ENCODE measurements at places on chromosomes 6 and 20. TPM values are rescaled to one million over a fixed set of nuclear protein-coding genes. Genes with fewer than 3 reads are reported as not detected.

- no peak overlapping the region for H3K27ac ChIP-seq
- H3K36me3 ChIP-seq: no peaks in the 10 kb centered on the region
- no peak for DNase-seq
- H3K4me3 ChIP-seq: no peak overlapping the region
- no peaks in the 10 kb centered on the region for H3K4me1 ChIP-seq
- H3K27me3 ChIP-seq: no peaks in the 10 kb centered on the region
These were observed 10.7 kb upstream of the ULBP3 start for GRCh38 chr6:150079604-150080003.

DNA sequence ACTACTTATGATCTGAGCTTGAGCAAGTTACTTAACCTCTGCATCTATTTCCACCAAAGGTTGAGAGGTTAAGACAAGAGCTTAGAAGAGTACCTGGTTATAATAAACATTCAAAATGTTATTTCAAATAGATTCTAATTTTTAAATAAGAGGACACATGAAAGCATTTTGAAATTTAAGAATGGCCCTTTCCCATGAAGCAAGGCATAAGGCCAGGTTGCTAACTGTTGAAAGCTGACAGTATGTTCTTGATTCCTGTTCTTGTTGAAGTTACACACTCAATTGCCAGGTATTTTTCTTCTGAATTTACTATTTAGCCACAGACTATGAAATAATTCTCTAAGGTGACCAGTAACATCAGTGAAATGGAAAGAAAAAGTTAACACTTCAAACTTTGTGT lies 14.5 kb downstream of the C6orf62 start:
- no peaks in the 10 kb centered on the region for H3K27me3 ChIP-seq
- no peak overlapping the region for H3K4me3 ChIP-seq
- DNase-seq: no peak
- H3K36me3 ChIP-seq: peaks cover 53% of the 10 kb centered on the region
- H3K4me1 ChIP-seq: no peaks in the 10 kb centered on the region

Gene NFS1
- 44.9 TPM for total RNA-seq

GRCh38 chr20:597560-597959 lies 12.5 kb downstream of the TCF15 start:
- H3K36me3 ChIP-seq: no peaks in the 10 kb centered on the region
- no peaks in the 10 kb centered on the region for H3K27me3 ChIP-seq
- no peaks in the 10 kb centered on the region for H3K4me1 ChIP-seq
- H3K4me3 ChIP-seq: no peak overlapping the region
- no peak overlapping the region for H3K27ac ChIP-seq

DNA sequence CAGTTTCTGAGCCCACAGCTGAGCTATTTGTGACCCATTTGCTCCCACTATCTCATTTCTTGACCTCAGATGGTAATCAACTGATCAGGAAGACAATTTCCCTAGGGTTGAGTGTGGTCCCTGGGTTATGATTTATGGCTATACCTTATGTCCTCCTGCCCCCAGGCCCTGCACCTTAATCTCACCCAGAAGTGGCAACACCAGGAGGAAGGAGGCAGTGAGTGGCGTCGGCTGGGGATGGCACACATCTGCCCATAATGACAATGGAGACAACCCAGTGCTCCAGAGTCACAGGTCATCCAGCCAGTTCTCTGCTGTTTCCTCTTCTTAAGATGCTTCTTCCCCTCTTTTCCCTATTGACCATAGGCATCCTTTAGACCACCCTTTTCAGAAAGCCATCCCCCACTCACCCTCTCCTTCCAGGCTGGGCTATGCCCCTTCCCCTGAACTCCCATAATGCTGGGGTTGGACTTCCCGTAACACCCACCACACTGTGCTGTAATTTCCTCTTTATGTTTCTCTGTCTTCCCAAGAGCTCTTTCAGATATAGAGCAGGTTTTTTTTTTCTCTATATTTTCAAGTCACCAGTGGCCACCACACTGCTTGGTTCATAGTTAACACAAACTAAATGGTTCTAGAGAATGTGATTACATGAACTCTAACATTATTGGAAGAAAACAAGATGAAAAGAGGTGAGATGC lies 8.0 kb downstream of the TRIM10 start:
- H3K27me3 ChIP-seq: peaks cover 14% of the 10 kb centered on the region
- H3K36me3 ChIP-seq: no peaks in the 10 kb centered on the region
- no peak overlapping the region for H3K4me3 ChIP-seq
- no peaks in the 10 kb centered on the region for H3K4me1 ChIP-seq
- H3K27ac ChIP-seq: no peak overlapping the region

Gene FBXO30
- 9.5 TPM for total RNA-seq

- no peak overlapping the region for H3K27ac ChIP-seq
- H3K27me3 ChIP-seq: no peaks in the 10 kb centered on the region
- 0 out of 2 replicates have a peak overlapping the region, but pooled peaks have one; percentile 0 for H3K4me3 ChIP-seq
- DNase-seq: no peak
These were observed 26.4 kb upstream of the BHLHE23 start for GRCh38 chr20:63032861-63033793.

DNA sequence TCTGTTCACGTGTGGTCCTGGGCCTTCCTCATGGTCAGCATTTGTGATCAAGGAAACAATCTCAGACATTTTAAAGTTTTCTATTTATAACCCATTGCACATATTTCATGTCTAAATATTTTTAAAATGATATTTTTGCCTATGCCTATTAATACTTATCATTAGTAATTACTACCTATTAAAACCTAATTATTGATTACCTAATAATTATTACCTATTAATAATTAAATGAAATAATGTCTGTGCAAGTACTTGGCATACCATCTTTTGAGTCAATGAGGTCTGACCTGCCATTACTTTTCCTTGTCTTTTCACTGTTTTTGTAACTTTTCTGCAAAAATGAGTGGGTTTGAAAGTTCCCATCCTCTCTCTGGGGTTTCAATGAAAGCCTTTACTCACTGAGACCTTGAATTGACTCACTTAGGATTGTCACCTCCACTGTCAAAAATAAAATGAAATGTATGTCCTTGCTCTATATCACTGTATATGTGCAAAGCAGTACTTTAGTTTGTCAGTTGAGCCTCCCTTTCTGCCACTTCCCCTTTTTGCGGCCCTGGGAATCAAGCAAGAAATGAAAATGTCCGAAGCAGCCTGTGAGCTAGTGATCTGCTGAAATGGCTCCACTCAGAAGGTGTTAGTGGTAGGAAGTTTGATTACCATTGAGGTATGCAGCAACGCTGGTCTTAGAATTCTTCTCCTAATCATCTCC lies 87.8 kb downstream of the L3MBTL3 start:
- no peaks in the 10 kb centered on the region for H3K27me3 ChIP-seq
- DNase-seq: no peak
- no peak overlapping the region for H3K4me3 ChIP-seq
- H3K4me1 ChIP-seq: no peaks in the 10 kb centered on the region
- no peaks in the 10 kb centered on the region for H3K36me3 ChIP-seq

DNA sequence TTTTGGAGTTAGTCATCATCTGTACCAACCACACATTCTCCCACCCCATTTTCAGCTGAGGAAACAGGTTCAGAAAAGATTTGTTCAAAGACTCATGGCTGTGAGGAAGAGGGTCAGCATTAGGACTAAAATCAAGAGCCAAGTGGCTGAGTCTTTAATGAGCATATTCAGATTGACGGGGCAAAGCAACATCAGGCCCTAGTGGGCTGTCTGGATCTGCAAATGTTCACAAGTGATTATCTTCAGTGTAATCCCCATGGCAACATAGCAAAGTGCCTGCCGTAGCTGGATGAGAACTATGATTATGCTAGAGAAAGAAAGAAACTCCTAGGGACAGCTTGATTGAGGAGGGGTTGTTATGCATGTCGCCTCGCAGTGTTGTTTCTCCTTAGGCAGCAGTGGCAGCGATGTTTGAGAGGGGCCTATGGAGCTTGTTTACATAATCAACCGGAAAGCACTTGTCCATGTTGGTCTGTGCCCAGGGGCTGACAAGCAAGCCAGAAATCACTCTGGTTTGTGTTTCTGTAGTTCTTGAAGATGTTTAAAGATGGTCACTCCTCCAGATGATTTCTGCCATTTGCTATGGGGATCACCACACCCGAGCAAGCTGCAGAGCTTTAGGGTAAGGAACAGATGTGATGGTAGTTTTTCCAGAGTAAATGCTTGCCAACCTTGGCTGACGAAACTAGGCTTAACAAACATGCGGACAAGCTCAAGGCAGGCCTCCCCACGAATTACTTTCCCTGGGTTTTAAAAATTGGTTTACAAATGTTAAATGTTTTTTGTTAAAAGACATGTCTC lies 124.3 kb upstream of the MLIP start:
- DNase-seq: no peak
- H3K4me1 ChIP-seq: no peaks in the 10 kb centered on the region
- H3K27ac ChIP-seq: no peak overlapping the region
- H3K27me3 ChIP-seq: 0 out of 2 replicates have a peak, but pooled peaks cover 4% of the 10 kb centered on the region

- no peak for DNase-seq
- H3K27me3 ChIP-seq: no peaks in the 10 kb centered on the region
- no peak overlapping the region for H3K4me3 ChIP-seq
- no peaks in the 10 kb centered on the region for H3K4me1 ChIP-seq
These were observed 87.3 kb downstream of the DTNBP1 start for GRCh38 chr6:15575357-15576033.

DNA sequence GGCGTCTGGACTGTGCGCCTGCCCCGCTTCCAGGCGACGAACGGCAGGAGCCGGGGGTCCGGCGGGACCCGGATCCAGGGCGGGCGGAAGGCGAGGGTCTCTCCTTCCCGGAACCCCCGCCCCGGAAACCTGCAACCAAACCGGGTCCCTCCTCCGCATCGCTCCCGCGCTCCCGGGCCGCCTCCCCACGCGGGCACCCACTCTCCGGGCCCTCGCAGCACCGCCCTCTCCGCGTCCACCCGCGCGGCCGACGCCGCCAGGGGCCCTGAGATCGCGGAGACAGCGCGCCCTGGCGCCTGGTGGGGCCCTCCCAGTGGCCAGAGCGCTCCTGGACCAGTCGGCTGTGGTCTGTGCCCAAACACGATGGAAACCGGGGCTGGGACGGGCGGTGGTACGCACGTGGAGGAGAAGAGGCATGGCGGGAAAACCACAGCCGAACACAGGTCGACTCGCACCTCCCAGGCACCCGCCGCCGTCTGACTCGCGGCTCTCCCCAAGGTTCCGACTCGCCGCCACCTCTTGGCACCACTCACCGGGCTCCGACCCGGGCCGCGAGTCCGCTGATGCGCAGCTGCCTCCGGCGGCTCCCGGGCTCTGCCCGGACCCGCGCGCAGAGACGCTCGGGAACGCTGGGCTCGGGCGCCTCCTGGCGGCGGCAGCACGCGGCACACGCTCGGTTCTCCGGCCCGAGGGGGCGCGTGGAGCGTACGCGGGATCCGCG lies 7.9 kb downstream of the NKX2-2 start:
- H3K4me1 ChIP-seq: no peaks in the 10 kb centered on the region
- H3K4me3 ChIP-seq: no peak overlapping the region
- H3K36me3 ChIP-seq: no peaks in the 10 kb centered on the region
- H3K27ac ChIP-seq: no peak overlapping the region

- H3K27ac ChIP-seq: no peak overlapping the region
- no peaks in the 10 kb centered on the region for H3K4me1 ChIP-seq
- no peak overlapping the region for H3K4me3 ChIP-seq
These were observed 519.7 kb downstream of the CDH26 start for GRCh38 chr20:60477958-60478357.

Data from Panc1 (cell line).